Heart right ventricle (tissue), 16 donors: ENCODE measurements at places on chromosomes 13 and 19.

- DNase-seq = no peak
Measured at GRCh38 chr19:13089139-13089856, 13.4 kb downstream of the LYL1 start.

DNA sequence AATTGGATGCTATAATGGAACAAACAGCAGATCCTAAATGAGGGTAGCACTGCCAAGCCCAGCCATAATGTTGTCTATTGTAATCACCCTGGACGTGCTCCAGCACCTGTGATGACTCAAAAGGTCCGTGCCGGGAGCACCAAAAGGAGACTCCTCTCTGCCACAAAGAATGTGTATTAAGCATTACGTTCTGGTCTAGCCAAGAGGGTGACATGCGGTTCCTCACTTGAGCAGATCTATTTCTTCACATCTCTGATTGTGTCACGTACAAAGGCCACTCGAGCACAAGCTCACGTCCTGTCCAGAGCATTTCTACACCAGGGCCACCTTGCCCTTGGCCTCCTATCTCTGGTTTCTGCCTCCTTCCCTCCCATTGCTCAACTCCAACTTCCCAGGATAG is 219.9 kb upstream of the IRS2 start:
- DNase-seq = no peak

GRCh38 chr13:27523346-27524073 is 73.1 kb upstream of the MTIF3 start:
- DNase-seq = no peak

DNA sequence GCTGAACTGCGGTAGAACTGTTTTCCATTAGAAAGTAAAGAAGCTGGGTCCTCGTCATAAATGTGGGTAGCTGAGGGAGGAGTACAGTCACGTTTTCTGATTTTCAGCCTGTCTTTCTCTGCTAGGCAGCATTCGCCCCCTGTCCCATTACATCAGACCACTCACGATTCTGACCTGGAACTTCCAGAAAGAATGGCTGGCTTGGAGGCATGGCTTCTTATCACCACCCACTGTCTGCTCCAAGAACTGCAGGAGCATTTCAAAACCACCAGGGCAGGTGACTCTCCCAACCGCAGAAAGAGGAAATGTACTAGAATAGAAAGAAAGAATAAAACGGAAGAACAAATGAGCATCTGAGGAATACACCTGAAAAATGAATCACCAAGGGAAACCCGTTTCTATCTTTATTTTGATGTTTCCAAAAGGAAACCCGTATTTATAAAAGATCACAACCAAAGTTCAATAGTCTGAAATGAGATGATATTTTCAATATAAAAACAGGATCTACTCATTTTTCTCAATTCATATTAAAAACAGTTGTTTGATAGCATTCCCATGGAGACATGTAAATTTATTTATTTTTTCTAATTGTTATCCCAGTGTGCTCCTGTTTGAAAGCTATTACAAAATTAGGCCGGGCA is 22.1 kb upstream of the POMP start:
- DNase-seq = no peak

DNA sequence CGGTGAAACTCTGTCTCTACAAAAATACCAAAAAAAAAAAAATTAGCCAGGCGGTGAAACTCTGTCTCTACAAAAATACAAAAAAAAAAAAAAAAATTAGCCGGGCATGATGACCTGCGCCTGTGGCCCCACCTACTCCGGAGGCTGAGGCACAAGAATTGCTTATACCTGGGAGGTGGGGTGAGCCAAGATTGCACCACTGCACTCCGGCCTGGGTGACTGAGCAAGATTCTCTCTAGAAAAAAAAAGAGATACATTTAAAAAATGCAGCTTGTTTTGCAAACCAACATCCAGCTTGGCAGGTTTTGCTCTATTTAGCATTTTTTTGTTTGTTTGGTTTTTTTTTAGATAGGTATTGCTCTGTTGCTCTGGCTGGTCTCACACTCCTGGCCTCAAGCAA is 6.7 kb upstream of the PGPEP1 start:
- no peak for DNase-seq

DNA sequence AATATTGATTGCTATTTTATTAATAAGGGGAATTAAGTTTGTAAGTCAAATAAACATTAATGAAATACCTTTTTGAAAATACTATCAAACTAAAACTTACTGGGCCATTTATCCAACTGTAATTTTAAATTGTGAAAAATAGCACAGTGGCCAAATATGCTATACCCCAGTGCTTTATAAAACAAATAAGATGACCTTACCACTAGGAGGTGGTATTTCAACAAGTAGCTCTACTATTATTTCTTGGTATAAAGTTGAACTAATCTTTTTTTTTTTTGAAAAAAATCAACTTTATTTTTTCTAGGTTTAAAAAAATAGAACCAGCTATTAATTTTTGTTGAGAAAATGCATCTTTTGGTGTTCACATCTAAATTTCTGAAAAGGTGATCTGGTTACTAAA is 14.7 kb downstream of the LACC1 start:
- DNase-seq = no peak

DNA sequence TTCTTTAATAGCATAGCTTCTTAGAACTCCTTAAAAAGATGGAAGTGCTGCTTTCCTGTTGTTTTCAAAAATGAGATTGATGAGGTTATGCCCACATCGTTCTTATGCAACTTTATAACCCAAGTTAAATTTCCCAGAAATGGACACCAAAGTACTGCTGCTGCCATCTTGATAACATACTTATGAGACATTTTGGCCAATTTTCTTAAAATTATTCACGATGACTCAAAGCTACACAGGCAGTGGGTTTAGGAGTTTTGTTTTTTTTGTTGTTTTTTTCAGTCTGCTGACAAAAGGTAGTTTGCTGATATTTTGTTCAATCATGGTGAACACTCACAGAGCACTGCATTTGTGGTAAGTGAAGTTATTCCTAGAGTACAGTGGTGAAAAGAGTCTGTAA is 54.9 kb upstream of the RFC3 start:
- no peak for DNase-seq

- DNase-seq = peak; percentile 82
Measured at GRCh38 chr19:49340069-49340864, 5.1 kb downstream of the CD37 start.

GRCh38 chr13:86377451-86377850 is 578.2 kb upstream of the SLITRK6 start:
- no peak for DNase-seq
